ENCODE measurements at places on chromosomes 12 and 14. TPM values are rescaled to one million over a fixed set of nuclear protein-coding genes. Genes with fewer than 3 reads are reported as not detected.

VEZT gene
- 66.3 TPM for total RNA-seq

CLEC9A gene
- not detected for total RNA-seq

LYZ gene
- not detected for total RNA-seq

SLC25A21 gene
- 0.39 TPM for total RNA-seq

EML1 gene
- 18.5 TPM for total RNA-seq

CELA1 gene
- not detected for total RNA-seq

TROAP gene
- 7.6 TPM for total RNA-seq

OR4E1 gene
- not detected for total RNA-seq

CCDC38 gene
- total RNA-seq, result under 0.01 TPM

POTEG gene
- not detected for total RNA-seq

TCTN2 gene
- 27.1 TPM for total RNA-seq

FAM181A gene
- total RNA-seq, result not detected

LMNTD1 gene
- not detected for total RNA-seq

ERBB3 gene
- 74.6 TPM for total RNA-seq

All from placental epithelial cell (primary cell).